ENCODE measurements at places on chromosomes 11 and 22.

GRCh38 chr11:73949246-73949645 lies 1.6 kb upstream of the DNAJB13 start:
- DNase-seq: no peak

DNA sequence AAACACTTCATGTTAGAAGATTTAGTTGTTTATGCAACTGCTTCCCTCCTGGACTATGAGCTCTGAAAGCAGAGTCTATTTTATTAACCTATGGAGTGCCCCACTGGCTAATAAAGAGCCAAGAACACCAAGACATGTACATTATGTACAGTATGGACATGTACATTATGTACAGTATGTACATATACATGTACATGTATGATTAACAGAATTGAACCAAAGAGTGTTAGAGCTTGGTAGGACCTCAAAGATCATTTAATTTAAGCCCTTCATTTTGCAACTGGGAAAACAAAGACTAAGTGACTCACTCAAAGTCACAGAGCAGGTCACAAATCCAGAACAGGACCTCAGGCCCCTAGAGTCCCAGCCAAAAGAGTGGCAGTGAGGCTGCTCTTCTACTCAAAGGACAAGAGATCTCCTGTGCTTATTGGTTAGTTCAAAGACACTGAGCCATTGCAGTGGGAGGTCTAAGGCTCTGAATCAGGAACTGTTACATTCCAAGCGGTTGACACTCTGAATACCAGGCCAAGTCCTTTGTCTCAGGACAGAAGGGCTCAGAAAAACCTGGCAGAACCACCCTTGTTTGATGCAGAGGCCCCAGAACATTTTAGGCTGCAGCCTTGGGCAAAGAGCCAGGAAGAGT lies 103.8 kb downstream of the FAM168A start:
- no peak for DNase-seq

DNA sequence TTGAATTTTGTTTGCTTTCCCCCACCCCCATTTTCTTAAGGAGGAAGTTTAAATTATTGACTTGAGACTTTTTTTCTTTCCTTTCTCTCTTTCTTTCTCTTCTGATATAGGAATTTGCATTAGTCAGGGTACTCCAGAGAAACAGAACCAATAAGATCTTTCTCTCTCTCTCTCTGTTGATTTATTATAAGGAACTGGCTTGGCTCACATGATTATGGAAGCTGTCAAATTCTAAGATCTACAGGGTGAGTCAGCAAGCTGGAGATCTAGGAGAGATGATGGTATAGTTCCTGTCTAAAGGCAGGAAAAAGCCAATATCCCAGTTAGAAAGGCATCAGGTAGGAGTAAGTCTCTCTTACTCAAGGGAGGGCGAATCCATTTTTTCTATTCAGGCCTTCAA lies 64.0 kb downstream of the CCDC81 start:
- DNase-seq: no peak

DNA sequence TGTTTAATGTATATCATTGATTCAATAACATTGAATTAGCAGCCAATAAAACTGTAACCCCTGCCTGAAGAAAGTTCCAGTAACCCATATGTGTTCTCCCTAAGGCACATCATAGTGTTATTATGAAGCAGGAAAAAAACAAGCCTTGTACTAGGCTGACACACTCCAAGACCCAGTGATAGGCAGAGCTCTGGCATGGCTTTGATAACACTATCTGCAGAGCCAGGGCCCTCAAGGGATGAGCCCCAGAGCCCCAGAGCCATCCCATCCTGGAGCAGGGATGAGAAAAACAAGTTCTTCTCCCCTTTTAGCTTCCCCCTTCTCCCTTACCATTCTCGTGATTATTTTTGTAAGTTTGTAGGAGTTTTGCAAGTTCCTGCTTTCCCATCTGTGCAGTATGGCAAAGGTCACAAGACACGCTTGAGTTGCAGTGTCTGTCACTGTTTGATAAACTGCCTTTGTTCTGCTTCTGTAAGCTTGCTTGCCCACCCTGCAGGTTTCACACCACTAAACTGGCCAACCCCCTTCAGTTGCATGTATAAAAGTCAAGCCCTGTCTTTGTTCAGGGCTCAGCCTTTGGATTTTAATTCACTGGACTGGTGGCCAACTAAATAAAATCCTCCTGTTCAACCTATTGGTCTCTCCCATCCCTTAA lies 22.3 kb upstream of the GUCY1A2 start:
- DNase-seq: no peak

DNA sequence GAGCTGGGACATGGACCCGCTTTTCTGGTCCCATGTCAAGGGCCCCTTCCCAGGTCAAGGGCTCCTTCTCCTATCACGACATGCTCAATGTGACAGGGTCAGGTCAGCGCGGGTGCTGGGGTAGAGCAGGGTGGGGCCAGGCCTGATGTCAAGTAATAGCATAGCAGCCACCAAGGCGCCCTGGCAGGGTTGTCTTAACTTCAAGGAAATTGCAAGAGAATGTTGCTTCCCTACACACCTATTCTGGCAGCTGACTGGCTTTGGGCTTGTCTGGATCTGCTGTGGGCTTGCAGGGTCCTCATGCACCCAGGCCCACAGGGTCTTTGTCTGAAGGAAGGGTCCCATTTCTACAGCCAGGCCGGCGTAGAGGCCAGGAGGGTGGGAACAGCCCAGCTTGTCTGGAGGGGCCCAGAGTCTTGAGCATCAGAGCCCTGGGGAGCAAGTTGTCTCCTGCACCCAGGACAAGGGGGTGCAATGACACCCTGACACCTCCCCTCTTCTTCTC lies 71.4 kb downstream of the BUD13 start:
- no peak for DNase-seq

DNA sequence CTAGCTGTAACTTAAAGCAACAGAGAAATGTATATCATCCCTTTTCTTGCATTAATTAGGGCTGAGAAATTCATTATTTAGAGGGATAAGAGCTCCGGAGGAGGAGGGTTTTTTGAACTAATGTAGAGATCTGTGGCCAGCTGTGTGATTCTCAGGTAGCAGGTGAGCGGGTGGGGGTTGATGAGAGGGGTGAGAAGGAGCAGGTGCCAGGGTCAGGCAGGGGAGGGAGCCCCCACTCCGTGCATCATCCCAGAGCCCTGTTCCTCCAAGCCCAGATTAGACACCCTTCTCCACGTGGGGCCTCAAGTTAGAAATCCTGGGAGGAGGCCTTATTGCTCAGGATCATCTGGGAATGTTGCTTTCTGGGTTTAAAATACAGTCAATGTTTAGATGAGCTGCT lies 24.9 kb downstream of the ZBTB16 start:
- no peak for DNase-seq

DNA sequence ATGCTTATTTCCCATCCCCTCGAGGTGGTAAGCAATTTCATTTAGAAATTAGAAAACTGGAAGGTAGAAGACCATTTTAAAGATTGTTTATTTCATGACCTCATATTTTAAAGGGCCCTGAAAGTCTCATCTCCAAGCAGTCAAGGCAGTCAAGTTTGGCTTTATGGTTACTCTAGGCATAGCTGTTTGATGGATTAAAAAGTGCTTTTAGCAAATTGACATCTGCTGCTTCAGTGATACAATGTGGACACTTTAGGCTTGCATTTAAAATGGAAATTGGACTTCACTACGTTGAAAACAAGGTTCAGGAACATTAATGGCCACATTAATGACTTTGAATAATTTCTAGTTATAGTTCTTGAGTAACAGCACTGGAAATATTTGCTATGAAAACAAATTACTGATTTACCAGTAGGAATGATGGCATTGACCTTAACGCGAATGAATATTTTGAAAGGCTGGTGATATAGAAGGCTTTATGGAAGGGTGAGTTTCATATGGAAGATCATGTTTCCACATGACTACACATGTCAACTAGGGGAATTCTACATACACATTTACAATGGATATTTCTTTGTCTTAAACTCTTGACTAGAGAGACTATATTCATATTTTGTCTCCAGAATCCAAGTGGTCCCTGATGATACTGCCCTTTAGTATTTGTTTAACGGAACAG lies 873.5 kb downstream of the JRKL start:
- no peak for DNase-seq

- DNase-seq: no peak
Observed at GRCh38 chr22:49230194-49230577, 597.5 kb downstream of the BRD1 start.

DNA sequence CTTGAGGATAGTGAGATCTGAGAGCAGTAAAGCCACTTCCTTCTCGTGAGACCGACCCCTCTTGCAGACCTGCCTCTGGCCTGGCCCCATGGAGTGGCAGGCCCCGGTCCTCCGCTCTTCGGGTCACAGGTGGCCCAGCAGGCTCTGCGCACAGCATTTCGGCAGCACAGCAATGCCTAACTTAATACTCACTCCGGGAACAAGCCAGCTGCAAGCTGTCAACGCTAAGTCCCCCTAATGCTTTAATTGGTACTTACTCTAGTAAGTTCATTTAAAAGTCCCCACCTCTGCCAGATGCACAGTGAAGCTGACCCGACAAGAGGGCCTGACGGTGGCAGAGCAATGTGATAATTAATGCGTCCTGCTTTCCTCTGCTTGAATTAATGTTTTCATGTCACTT lies 349.3 kb upstream of the B3GAT1 start:
- DNase-seq: no peak

- no peak for DNase-seq
Observed at GRCh38 chr22:47318041-47318737, 555.7 kb downstream of the TBC1D22A start.

DNA sequence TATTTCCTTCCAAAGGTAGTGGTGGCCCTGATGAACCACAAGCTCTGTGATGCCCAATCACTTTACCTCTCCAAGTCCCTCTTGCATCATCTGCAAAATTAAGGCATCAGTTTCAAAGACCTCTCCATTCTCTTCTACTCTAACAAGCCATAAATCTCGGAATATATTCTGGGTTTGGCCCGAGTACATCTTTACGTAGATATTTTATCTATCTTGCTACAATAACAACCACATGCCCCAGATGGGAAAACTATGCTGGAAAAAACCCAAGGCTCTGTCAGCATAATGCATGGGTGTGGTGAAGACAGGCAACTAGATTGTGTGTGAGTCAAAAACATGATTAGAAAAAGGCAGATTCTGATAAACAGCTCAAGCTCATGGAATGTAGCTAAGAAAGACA lies 228.2 kb upstream of the BLID start:
- no peak for DNase-seq

DNA sequence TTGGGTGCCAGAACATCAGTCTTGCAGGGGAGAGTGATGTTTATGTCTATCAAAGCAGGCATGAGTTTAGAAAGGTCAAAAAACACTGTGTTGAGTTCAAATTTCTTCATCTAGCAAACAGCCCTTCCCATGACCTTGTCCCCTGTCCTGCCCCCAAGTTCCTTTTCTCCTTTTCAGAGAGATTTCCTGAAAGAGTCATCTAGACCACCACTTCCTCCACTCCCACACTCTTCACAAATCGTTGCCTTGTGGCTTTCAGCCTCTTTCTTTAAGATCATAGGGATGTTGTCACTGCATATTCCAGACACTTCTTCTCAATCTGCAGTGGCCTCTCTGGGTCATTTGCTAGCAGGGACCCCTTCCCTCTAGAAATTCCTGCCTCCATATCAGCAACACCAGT lies 290.5 kb downstream of the TENM4 start:
- no peak for DNase-seq

- peak; percentile 74 for DNase-seq
Observed at GRCh38 chr11:46889689-46890475, 28.5 kb downstream of the LRP4 start.

- DNase-seq: peak; percentile 27
Observed at GRCh38 chr22:41833369-41834004, 582 bp downstream of the SREBF2 start.

DNA sequence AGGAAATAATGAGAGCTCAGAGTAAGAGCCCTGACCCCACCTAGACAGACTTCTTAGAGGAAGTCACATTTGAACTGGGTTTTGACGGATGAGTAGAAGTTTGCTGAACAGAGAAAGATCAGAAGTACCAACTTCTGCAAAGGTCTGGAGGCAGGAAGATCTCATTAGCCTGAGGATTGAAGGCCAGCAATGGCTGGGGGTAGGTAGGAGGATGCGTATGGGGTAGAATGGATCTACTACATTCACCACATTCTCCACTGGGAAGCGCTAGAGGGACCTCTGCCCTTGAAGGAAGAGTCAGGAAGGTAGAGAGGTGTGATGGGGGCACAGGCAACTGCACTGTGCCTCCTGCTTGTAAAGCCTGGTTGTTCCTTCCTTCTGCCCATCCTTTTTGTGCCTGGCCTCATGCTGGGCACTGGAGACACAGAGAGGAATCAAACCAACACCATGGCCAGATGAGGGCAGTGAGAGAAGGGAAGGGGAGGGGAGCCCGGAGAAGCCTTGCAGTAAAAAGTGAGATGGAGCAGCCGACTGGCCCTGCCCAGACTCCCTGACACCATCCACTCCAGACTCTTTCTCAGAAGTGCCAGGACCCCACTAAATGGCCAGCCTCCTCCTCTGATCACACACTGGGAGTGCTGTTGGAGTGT lies 4.9 kb downstream of the TPBGL start:
- DNase-seq: no peak

GRCh38 chr11:19276859-19277808 lies 36.4 kb upstream of the E2F8 start:
- no peak for DNase-seq
